ENCODE measurements at places on chromosomes 11 and 22. TPM values are rescaled to one million over a fixed set of nuclear protein-coding genes. Genes with fewer than 3 reads are reported as not detected.

DNA sequence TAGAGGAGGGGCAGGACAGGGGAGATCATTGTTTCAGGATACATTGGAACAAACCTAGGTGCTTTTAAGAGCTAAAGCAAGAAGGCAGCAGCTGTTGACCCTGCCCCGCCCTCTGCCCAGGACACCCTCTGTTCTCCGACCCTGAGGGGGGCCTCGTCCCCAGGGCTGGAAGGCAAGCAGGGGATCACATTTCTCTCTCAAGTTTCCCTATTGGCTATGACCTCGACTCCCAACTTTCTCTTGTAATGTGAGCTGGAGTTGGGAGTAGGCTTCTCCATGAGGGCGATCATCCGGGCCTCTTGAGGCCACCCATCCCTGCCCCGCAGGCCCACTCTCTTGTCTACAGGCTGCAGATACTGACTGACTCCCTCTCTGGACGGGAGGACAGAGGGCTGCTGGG is 37.7 kb downstream of the DSCAML1 start:
- H3K4me3 ChIP-seq: no peak overlapping the region
- H3K4me1 ChIP-seq: no peaks in the 10 kb centered on the region
- no peak for DNase-seq
- H3K27ac ChIP-seq: no peak overlapping the region

The MPEG1 gene
- total RNA-seq: 4.6 TPM

DNA sequence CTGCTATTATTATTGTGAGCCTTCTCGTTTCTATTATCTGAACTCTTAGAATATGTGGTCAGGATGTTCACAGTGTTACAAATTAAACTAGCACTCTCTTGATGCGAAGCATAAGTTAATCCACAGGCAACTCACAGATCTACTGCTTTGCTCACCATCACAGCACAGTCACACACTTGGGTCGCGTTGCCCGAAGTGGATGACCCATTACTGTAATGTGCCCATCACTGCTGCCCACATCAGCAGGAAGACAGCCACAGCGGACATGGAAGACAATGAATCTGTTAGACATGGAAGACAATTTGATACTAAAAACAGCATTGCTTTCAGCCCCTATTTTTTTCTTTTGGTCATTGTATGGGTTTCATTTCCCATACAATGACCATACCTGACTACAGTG is 216.4 kb upstream of the B3GAT1 start:
- no peaks in the 10 kb centered on the region for H3K36me3 ChIP-seq
- no peak overlapping the region for H3K4me3 ChIP-seq
- no peak overlapping the region for H3K27ac ChIP-seq
- peaks cover 4% of the 10 kb centered on the region for H3K27me3 ChIP-seq
- no peaks in the 10 kb centered on the region for H3K4me1 ChIP-seq

GRCh38 chr11:68546555-68546954 is 86.0 kb downstream of the PPP6R3 start:
- no peak overlapping the region for H3K27ac ChIP-seq
- no peak overlapping the region for H3K4me3 ChIP-seq
- no peak for DNase-seq
- H3K4me1 ChIP-seq: peaks cover 25% of the 10 kb centered on the region

The MIOX gene
- total RNA-seq: not detected

DNA sequence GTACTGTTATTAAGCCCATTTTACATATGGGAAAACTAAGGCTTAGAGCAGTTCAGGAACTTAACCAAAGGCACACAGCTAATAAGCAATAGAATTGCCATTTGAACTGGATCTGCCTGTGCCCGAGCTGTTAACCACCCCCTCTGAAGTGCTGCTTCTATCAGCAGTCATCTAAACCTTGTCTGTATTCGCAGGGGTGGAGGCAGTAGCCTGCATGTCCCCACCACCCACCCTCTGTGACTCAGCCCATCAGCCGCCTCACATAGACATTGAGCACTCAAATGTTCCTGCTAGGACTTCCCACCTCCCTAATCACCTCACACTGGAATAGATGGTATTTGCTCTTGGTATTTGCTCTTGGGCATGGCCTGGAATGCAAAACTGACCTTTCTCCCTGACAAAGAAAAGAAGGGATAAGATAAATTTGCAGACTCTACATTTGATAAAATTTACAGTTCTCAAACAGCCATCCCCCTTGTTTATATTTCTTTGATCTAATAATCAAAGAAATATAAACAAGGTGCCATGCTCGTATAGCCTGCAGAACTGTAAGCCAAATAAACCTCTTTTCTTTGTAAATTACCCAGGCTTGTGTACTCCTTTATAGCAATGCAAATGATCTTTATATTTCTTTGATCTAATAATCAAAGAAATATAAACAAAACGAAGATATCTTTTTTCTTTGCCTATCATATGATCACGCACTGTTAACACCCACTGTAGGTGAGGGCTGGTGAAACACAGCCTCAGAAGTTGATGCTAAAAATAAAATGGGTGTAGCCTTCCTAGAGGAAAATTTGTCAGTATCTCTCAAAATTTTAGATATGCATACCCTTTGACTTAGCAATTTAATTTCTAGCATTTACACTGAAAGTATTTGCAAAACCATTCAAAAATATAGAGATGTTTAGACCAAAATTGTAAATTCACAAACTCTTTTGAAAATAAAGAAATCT is 15.9 kb downstream of the DKK3 start:
- H3K4me3 ChIP-seq: no peak overlapping the region
- no peak overlapping the region for H3K27ac ChIP-seq
- H3K36me3 ChIP-seq: no peaks in the 10 kb centered on the region

GRCh38 chr11:57279116-57279515 is 42.1 kb upstream of the APLNR start:
- H3K36me3 ChIP-seq: no peaks in the 10 kb centered on the region
- no peak for DNase-seq
- no peak overlapping the region for H3K4me3 ChIP-seq

The PRG3 gene
- total RNA-seq: not detected

- peaks cover 10% of the 10 kb centered on the region for H3K4me1 ChIP-seq
- no peak for DNase-seq
- H3K4me3 ChIP-seq: peak overlapping the region; percentile 83
- no peaks in the 10 kb centered on the region for H3K27me3 ChIP-seq
- peak overlapping the region; percentile 87 for H3K27ac ChIP-seq
- H3K36me3 ChIP-seq: peaks cover 13% of the 10 kb centered on the region
These were observed 791 bp downstream of the EI24 start for GRCh38 chr11:125569915-125570621.

- H3K36me3 ChIP-seq: no peaks in the 10 kb centered on the region
- peaks cover 6% of the 10 kb centered on the region for H3K4me1 ChIP-seq
- H3K27ac ChIP-seq: no peak overlapping the region
- peaks cover 11% of the 10 kb centered on the region for H3K27me3 ChIP-seq
- no peak overlapping the region for H3K4me3 ChIP-seq
These were observed 2.4 kb downstream of the ZDHHC24 start for GRCh38 chr11:66543263-66544107.

The IL18 gene
- total RNA-seq: 86.8 TPM

The TSPAN32 gene
- 0.96 TPM for total RNA-seq

- H3K4me1 ChIP-seq: no peaks in the 10 kb centered on the region
- H3K36me3 ChIP-seq: no peaks in the 10 kb centered on the region
- no peak for DNase-seq
These were observed 1181.3 kb downstream of the BRD1 start for GRCh38 chr22:48646216-48646925.

The TIMM8B gene
- 26.2 TPM for total RNA-seq

- H3K27ac ChIP-seq: peak overlapping the region; percentile 90
- no peaks in the 10 kb centered on the region for H3K36me3 ChIP-seq
These were observed 734 bp upstream of the TMEM123 start for GRCh38 chr11:102453302-102453695.

The PYGM gene
- 7.9 TPM for total RNA-seq

Measured in transverse colon (tissue), 4 donors.